ENCODE measurements at places on chromosomes 5 and 9.

DNA sequence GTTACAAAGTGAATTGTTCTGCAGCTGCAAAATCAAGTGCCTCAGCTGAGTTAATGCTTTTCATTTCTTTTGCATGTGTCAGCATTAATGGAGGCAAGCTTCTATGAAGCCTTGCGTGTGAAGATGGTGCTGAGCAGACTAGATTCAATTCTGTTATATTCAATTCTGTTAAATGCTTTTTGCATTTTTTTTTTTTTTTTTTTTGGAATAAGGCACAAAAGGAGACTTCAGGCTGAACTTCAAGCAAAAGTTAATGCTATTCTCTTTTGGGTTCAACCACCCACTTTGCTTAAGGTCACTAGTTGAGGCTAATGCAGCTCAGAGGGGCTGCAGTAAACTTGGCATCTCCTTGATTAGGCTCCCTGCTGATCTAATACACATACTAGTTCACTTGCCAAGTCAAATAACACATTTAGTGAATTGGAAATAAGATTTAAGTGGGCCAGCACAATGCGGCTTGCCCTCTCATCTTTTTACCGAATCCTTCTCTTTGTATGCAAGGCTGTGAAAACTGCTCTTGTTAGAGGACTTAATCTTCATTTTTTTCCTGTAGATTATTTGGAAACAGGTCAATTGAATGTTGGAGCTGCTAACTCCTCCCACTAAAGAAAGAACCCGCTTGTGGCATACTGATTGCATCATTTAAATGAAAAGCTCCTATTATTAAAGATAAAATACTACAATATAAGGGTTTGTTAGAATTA is 1020.2 kb downstream of the NR2F1-AS1 start:
- DNase-seq: no peak

- no peak for DNase-seq
Observed at GRCh38 chr9:116344416-116344815, 190.8 kb downstream of the PAPPA start.

- no peak for DNase-seq
Observed at GRCh38 chr5:165834891-165835290, 2329.5 kb downstream of the MAT2B start.

DNA sequence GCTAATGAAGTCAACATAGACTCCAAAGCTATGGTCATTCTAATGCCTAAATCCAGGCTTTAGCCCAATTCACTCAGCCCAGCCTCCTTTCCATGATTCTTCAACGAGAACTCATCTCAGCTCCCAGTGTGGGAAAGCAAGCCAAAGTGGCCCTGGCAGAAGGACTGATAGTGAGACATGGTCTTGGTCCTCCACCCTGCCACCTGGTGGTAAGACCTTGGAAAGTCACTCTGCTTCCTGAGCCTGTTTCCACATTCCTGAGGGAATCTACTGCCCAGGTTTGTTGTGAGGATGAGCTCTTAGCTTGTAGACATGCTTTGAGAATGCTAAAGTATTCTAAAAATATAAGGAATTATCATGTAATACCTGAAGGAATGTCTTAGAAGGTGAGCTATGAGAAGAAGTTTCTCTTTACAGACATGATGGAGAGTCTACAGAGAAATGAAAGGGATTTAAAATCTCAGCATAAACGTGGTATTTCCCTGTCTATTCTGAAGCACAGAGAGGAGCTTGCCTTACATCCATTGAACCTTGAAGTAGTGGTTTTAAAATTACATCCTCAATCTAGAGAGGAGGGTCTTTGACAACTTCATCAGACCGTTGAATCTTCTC is 173.5 kb downstream of the TRIM32 start:
- peak; percentile 53 for DNase-seq

Measured in NCI-H2029 (cell line).